ENCODE measurements at places on chromosomes 5 and 9.
A peak's percentile ranks its signal among the peaks of the same experiment; 100 is the strongest.

- no peak for DNase-seq
Observed at GRCh38 chr9:69340631-69341030, 15.6 kb downstream of the ENTREP1 start.

DNA sequence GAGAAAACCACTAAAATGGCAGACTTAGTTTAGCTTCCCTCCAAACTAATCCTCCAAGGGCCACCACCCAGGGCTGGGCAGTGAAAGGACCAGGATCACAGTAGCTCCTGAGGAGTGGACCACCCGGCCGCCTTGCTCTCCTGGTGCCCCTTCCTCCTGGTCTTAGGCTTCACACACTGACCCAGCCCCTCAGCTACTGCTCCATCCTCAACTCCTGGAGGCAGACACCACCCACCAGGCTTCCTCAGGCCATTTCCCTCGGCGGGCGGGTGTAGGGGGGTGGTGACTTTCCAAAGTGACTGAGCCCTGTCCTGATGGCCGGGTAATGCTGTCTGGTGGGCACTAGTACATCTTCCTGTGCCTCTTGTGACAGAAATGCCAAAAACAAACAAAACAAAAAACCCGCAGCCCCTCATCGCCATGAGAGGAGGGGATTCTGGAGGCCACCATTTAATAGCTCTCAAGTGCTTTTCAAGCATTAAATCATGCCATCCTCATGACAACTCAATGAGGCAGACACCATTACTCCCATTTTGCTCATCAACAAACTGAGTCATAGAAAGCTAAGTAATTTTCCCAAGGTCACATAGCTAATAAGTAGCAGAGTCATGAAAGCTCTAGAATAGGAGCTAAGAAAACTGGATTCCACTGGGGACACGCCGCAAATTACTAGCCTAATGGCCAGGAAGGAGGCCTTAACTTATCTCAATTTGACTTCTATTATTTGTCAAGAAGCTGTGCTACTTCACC lies 91.3 kb upstream of the LRRTM2 start:
- DNase-seq = no peak

DNA sequence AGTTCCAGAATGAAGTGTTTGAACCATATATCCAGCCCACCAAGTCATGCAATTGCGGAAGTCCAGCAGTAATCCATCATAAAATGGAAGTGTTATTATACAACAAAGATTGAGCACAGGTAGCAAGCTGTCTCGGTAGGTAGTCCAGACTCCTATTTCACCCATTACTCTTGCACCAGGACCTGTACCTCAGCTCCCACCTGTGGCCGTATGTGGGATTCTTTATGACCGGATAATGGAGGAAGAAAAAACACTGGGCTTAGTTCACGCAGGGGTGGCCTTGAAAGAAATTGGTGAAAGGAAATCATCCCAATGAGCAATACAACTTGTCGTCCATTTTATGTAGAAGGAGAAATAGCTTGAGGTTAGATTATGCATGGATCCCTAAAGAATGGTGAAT lies 216.3 kb downstream of the ESM1 start:
- no peak for DNase-seq

DNA sequence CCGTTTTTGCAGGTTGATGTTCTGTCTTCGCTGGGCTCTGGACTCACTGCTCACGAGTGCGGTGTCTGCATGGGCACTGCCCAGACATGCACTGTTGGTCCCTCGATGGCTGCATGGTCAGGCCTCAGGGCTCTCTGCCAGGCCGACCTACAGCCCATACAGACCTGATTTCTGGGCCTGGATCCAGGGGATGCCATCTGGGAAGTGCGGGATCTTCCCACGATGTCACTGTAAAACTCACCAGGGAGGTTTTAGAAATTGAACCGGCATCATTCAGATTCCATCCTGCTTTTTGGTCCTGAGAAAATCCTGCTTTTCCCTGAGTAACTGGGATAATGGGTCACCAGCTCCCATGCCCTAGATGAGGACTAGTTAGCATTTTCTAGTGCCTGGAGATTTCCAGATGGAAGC lies 9.1 kb downstream of the S1PR3 start:
- peak; percentile 69 for DNase-seq

DNA sequence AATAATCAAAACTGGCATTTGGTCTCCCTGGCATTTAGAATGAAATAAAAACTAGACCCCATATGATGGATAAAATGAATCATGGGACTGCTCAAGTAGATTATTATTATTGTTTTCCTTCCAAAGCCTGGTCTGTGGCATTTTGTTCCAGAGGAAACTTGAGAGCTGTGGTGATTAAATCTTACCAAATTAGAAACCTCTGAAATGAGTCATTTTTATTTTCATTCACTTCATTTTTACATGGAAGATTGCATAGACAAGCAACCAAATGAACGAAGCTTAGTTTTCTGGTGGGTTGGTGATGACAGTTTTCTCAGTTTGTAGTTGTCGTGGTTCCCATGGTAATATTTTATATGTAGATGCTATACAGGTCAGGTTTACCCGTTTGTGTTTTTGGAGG lies 23.4 kb downstream of the PAM start:
- no peak for DNase-seq

GRCh38 chr9:4306777-4307121 lies 6.9 kb upstream of the GLIS3 start:
- DNase-seq = no peak

- peak; percentile 43 for DNase-seq
Observed at GRCh38 chr5:132760601-132761317, 13.5 kb downstream of the CCNI2 start.

DNA sequence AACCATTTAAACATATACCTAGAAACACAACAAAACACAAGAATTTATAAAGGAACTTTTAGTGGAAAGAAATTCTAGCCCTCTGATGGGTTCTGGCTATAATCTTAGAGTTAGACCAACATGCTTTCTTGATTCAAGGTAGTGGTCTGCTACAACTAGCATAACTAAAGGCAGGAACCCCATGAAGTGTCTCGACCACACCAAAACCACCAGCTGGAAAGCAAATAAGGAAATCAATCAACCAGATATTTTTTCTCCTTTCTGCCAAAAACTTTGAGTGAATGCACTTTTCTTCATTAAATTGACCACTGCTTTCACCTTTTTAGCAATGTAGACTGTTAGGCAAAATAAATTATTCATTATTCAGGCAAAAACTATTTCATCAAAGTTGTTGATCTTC lies 346.4 kb downstream of the EBF1 start:
- DNase-seq = no peak

DNA sequence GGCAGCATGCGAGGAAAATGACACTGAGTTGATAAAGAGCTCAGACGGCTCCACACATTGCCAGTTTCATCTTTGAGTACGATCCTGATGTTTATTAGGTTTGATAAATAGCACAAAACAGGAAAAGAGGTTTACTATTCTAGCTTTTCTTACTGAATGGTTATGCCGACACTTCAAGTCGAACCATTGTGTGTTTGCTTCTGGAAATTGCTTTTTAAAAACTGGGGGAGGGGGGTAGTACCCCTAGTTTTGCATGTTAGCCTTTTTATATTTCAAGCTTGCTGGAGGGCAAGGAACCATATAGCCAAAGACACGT lies 5.2 kb downstream of the PTCH1 start:
- DNase-seq = no peak

GRCh38 chr5:171477666-171478065 lies 58.2 kb downstream of the FGF18 start:
- no peak for DNase-seq

DNA sequence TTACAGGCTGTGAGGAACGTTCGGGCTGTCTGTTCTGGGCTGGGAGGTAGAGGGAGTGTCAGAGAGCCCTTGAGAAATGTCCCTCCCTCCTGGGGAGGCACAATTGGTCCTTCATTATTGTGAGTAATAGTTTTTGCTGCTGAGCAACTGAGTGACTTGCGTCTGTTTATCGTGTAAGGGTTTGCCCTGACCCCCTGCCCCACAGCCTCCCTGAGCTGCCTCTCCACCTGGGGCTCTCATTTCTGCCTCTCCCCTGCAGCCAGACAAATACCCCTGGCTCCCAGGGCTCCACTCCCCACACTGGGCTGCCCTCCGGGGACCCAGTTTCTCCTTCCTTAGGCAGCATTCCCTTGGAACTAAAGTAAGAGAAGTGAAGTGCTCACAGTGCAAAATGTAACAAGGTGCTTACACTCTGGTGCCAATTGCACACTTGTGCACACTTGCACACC lies 174.9 kb upstream of the MVB12B start:
- DNase-seq = peak; percentile 62

DNA sequence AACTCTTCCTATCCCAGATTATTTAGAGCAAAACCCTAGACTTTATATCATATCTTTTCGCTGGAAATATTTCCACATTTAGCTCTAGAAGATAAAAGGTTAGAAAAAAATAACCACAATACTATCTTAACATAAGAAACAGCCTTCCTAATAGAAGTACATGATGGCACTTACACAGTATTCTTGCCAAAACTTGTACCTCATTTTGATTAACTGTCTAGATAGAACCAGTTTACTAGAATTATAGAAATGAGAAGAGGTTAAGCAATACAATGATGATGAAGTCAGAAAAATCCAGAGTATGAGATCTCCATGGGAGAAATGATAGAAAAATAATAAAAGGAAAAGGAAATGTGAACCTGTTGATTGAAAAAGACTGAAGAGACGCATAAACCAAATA lies 63.1 kb downstream of the SLC12A2 start:
- DNase-seq = no peak

DNA sequence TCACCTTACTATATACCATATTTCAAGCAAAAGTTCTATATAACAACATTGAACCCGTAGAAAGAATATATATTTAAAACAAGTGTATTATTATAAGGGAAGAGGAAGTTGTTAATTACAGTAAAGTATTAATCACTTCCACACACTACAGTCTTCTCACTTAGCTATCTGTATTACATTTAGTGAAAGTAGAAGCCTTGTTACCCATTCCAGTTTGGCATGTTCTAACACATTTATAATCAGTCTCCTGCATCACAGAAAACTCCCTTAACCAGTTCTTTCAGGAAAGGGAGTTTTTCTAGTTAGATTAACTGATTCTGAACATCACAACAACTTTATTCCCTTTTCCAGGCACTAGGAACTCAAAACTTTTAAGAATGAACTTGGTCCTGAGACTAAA lies 6.9 kb downstream of the RAB14 start:
- no peak for DNase-seq

GRCh38 chr9:120603591-120603990 lies 23.6 kb upstream of the CDK5RAP2 start:
- DNase-seq = no peak

- no peak for DNase-seq
Observed at GRCh38 chr5:36027711-36028110, 36.5 kb upstream of the UGT3A1 start.

- peak; percentile 92 for DNase-seq
Observed at GRCh38 chr9:37422289-37423104, at the start of gene GRHPR. TSS of gene GRHPR (plus strand) at chr9:37422696. CDS start at chr9:37422751, 55 bp downstream.

DNA sequence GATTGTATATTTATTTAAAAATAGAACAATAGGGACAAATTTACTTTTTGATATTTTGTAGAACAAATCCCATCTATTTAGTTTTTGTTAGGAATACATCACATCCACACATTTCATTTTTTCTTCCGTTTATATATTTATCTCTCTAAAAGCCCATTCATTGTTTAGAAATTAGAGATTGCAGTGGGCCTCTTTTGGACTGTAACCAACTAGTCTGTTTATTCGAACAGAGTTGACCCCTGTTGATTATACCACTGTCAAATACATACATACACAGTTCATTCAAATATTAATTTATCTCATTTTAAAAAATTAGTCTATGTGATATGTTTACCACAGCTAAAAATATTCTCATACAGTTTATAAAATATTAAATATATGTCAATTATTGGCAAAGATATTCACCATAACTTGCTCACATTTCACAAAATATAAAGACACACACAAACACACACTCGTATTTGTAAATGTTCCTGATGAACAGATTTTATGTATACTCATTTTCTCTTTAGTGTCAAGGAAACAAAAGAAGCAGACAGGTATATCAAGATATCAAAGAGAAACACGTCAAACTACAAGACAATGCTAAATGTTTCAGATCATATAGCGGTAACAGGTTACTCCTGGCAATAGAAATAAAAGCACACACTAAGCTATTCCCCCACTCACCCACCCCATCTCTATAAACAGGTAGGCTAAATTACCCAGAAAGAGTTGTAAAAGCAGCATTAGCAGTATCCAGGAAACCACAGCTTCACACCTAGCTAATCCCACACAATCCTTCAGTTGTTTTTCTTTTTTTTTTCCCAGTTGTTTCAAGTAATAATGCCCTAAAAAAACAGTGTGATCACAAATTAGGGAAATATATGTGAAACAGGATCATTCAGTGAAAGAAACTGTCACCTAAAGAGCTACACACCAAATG lies 283.9 kb downstream of the ADAMTS6 start:
- DNase-seq = no peak

All from coronary artery (tissue), 2 donors.